ENCODE measurements at places on chromosomes 11 and 22.
A peak's percentile ranks its signal among the peaks of the same experiment; 100 is the strongest.

DNA sequence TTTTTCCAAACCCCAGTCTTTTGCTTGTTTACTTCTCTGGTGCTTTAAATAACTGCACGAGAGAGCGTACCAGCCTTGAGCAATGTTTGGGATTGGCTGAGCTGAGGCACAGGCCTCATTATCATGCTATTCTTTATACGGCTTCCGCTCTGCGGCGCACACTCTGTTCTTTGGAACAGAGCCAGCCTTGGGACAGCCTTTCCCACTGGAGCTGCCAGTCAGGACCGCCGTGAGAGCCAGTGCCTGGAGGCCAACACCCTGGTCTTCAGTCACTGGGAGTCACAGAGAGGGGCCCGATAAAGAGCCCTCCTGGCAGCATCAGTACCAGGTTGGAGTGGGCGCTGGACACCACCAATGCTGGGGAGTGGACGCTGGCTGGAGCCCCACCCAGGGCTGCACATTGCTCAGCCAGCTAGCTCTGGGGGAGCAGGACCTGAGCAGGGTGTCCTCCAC, 125.6 kb downstream of the BCR start:
- peak; percentile 65 for DNase-seq

GRCh38 chr22:47552541-47553205, 790.2 kb downstream of the TBC1D22A start:
- DNase-seq = no peak

GRCh38 chr11:120021391-120021953, 116.4 kb downstream of the TRIM29 start:
- DNase-seq = no peak

- no peak for DNase-seq
Measured at GRCh38 chr22:33112580-33112979, 54.4 kb upstream of the SYN3 start.
